ENCODE measurements at places on chromosomes 16 and 17.

- peak; percentile 93 for DNase-seq
Observed at GRCh38 chr17:43907425-43907981, at the start of gene MPP2. Gene MPP2 (minus strand): TSS chr17:43907536. CDS start chr17:43904460, 3,076 bp downstream.

DNA sequence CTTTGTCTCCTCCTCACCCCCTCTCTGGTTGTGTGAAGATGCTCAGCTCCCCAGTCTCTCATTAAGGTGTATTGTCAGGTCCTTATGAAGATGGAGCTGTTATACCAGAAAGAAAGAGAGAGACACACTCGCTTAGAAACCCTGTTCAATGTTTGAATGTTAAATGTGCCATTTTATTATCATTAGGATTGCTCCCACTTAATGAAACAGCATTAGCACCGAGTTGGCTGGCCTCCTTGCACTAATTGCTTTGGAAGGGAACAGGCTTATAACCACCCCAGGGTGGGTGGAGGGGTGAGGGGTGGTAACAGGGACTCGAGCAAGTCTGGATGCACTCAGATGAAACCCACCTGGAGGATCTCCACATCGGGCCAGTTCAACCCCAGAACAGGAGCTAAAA is 14.4 kb downstream of the PIPOX start:
- DNase-seq, result no peak

DNA sequence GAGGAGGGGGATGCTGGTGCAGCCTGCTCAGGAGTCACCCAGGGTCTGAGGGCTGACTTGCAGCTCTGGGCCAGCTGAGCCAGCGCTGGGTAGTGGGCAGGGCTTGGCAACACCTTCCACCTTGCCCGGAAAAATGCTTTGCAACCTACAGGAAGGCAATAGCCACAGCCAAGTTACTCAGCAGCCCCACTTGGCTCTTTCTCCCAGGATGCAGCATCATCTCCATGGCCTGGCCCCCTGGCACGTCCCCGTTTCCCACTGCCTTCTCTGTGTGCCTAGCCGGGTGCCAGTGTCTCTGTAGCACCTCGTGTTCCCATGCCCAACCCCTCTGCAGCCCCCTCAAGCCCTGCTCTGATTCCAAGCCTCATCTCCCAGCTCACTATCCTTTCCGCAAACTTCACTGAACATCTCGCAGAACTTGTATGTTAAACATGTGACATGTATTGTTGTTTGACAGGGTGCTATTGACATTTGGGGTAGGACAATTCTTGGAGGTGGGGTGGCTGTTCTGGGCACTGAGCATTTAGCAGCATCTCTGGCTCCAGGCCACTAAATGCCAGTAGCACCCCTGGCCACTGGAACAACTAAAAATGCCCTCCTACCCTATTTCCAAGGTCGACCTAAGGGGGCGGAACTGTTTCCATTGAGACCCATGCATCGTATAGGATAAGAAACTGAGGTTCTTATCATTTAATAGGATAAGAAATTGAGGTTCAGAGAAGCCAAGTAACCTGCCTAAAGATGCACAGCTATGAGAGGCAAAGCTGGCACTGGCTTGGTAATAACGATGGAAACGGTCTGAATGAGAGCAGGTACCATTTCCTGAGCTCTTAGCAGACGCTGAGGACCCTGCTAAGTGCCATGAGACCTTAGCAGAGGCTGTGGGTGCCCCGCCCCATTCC is 12.2 kb downstream of the DEXI start:
- DNase-seq, result no peak

DNA sequence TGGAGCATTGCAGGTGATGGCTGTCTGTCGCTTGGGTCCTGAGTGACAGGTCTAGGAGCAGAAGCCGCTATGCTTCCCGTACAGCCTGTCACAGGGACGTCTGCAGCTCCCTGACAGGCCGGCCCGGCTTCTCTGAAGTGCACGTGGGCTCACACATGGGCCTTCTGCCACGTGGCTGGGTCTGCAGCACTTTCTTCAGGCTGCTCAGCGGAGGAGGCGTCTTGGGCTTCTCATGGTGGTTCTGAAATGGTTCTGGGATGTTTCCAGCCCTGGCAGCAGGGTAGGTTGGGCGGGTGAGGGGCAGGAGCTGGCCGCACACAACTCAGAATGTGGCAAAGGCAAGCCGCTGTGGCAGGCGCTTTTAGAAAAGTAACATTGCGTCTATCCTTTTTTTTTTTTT is 80.3 kb upstream of the ZNF750 start:
- no peak for DNase-seq

DNA sequence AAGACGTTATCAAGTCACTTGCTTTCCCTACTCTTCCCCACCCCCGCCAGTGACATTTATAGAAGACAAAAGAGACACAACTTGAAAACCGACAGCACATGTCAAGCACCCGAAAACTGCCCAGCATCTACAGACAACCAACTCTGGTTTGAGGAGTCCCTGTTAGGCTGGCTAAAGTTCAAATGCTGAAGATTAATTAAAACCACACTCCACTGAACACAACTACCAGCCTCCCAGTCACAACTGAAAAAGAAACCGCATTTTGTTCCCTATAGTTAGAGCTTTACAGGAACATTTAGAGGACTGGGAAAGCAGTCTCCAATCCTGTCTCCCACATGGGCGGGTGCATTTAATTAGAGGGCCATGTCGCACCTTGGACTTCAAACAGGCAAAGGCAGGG is 73.0 kb upstream of the COX10 start:
- DNase-seq, result no peak

DNA sequence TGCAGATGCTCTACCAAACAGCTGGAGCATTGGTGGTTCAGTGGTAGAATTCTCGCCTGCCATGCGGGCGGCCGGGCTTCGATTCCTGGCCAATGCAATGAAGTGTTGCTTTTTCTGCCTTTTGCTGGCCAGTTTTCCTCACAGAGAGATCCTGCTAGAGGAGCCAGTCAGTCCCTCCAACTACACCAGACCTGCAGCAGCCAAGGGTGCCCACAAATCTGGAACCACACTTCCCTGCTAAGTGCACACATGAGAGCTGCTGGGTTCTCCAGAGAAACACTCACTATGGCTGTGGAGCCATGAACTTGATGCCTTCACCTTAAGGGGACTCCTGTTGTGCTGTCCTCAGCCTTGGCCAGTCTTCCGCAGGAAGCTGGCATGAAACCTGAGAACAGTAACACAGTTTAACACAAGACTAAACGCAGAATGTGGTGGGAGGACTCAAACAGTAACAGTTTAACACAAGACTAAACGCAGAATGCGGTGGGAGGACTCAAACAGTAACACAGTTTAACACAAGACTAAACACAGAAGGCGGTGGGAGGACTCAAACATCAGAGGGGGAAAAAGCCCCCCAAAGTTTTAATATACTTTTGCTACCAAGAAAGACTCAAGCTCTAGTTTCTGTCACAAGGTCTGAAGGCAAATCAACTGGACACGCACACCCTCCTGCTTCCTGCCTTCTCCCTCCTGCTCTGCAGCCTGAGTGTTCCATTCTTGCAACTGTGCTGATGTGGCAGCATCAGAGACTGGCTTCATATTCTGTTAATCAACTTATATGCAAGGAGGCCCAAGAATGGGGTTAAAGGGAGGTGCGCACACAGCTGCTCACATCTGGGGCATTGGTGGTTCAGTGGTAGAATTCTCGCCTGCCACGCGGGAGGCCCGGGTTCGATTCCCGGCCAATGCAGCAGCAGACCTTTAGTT is 12.0 kb downstream of the VAC14 start:
- no peak for DNase-seq

DNA sequence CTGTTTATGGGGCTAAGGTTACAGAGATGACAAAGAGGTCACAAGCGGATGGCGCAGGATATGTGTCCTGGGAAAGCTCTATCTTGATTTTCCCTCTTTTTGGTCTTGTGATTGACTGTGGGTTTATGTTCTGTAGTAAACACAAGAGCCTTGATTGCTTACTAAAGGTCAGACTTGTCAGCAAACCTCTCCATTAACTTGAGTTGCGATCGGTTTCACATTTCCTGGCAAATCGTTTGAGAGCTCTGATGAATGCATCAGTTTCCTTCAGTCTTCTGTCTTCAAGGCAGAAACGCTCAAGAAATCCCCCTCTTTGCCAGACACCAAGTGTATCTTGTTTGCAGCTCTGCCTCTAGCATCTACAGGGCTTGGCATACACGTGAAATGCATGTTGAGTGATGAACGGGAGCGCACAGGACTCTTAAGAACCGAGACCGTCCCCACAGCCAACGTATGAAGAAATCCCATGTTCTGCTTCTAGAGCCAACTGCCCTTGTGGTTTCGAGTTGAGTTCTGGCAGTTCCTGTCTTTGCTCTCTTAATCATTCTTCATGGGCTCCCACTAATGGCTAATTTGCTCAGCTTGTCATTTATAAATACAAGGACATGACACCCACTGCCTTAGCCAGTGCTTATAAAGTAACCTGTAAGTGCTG is 143.3 kb downstream of the PITPNC1 start:
- DNase-seq, result no peak

DNA sequence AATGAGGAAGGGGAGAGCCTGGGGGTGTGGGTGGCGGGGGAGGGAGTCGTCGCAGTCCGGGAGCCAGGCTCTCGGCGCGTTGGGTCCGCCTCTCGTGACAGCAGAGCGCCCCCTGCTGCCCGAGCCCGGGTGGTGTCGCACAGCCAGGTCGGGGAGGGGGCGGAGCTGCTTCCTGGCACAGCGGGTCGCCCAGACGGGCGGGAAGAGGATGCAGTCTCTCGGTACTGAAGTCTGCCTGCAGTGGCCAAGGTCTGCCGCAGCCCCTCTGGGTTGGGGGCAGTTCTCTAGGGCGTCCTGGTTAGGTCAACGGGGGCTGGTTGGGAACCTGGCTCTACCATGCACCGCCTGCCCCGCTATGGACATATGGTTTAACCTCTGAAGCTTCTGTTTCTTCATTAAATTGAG is 38.2 kb upstream of the CCDC182 start:
- peak; percentile 90 for DNase-seq

- peak; percentile 66 for DNase-seq
Observed at GRCh38 chr17:39623356-39623950, 3.3 kb upstream of the PPP1R1B start.

GRCh38 chr17:61659437-61659836 is 68.4 kb upstream of the NACA2 start:
- no peak for DNase-seq

- DNase-seq, result no peak
Observed at GRCh38 chr16:4182581-4183236, 59.2 kb downstream of the SRL start.

GRCh38 chr16:87012954-87013938 is 303.9 kb downstream of the C16orf95 start:
- no peak for DNase-seq

DNA sequence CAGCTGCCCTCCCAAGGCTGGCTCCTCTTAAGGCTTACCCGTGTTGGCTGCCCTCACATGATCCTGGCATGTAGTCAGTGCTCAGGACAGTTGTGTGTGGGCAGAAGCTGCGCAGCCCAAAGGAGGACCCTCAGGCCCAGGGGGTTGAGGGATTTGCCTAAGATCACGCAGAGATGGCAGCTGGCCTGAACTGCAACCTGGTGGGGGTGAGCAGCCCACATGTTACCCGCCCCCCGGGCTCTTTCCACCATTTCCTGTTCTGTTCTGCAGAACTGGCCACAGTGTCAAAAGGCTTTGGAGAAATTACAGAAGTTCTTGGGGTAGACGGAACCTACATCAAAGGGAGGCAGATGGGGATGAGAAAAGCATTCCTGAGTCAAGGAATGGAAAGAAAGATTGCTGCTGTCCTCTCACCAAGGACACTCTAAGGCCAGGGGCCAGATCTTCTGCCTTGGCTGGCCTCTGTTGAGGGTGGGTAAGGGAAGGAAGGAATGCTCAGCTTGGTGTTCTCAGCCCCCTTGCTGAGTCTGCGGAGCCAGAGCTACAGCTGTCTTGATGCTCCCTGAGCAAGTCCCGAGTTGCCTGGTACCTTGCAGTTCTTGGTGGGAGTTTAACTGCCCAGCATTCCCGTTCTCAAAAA is 53.0 kb downstream of the EPN2 start:
- peak; percentile 56 for DNase-seq

GRCh38 chr17:69213059-69213813 is 15.4 kb downstream of the ABCA10 start:
- DNase-seq, result peak; percentile 61

DNA sequence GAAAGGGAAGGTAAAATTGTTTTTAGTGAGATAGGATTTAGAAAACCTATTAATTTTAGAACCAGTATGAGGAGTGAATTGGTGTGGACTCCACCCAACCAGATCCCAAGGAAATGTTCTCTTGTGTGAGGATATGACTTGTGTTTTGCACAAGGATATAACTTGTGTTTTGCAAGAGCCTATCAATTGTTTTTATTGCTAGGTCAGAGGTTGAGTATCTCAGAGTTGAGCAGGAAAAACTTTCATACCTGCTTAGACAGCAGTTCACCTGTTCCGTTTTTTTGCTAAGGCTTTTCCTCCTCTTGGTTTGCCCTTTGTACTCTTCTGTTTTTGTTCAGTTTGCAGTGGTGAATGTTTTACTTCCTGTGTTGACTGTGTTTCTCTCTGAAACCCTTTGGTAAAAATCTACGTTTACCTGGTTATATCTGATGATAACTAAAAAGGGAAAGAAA is 5.1 kb downstream of the NBR1 start:
- no peak for DNase-seq

GRCh38 chr16:62853887-62854286 is 817.6 kb upstream of the CDH8 start:
- no peak for DNase-seq

DNA sequence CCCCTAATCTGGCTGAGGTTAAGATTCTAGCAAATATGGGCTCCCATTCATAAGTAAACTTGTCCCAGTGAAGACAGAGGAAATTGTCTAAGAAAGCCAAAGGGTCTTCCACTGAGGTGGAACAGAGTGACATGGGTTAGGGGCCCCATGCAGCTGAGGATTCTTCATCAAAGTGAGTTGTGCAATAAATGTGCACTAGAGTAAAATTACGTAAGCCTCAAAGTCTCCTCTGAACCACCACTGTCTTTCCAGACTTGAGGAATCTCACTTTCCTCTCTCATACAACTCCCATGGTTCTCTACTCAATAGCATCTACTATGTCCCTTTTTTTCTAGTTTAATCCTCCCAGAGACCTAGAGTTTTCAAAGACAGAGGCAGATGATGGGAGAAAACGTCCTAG is 132.4 kb downstream of the CA10 start:
- no peak for DNase-seq

DNA sequence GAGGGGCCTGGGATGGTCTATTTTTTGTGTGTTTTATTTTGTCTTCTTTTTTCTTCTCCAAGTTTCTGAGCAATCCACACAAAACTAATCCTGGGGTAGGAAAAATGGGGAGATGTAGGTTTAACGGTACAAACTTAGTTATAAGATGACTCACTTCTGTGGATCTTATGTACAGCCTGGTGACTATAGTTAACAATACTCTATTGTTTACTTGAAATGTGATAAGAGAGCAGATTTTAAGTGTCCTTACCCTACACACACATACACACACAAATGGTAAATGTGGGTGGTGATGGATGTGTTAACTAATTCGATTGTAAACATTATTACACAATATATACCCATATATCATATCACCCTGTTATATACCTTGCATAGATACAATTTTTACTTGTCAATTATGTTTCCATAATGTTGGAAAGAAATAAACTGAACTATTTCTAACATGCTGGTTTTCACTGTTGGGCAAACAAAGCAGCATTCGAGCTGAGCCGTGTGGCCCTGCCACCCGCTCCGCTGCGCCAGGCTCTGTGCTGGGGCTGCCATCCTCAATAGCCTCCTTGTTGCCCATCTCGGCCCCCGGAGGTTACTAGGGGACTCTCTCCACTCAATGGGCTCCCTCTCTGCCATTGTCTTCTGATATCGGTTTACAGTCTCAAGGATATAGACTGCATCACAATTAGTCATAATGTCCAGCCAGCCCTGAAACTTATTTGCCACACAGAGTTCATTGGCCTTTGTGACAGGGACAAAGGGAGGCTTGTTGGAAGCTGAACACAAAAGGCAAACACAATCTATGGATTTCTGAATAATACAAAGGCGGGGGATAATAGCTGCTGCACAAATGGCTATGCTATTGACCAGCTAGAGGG is 380.3 kb upstream of the MAF start:
- DNase-seq, result no peak

GRCh38 chr17:68169840-68170239 is 78.0 kb upstream of the AMZ2 start:
- DNase-seq, result no peak
